ENCODE measurements at places on chromosomes 3 and 15. TPM values are rescaled to one million over a fixed set of nuclear protein-coding genes. Genes with fewer than 3 reads are reported as not detected.

Gene ACKR4
- 0.29 TPM for total RNA-seq

Gene OR5AC2
- total RNA-seq = not detected

Gene PIF1
- 6.2 TPM for total RNA-seq

Gene TRIM71
- not detected for total RNA-seq

Gene SPTSSB
- not detected for total RNA-seq

Gene NXPE3
- total RNA-seq = 25.3 TPM

Gene CHRNB4
- total RNA-seq = not detected

Gene RBP2
- total RNA-seq = not detected

Gene CDHR4
- not detected for total RNA-seq

Gene MAGI1
- total RNA-seq = 6.3 TPM

Gene GOLGA6L4
- total RNA-seq = 0.31 TPM

Gene CP
- 2.4 TPM for total RNA-seq

Gene GLCE
- 29.8 TPM for total RNA-seq

Gene HRG
- not detected for total RNA-seq

Gene TMEM45A
- total RNA-seq = 103 TPM

Gene SLC51A
- total RNA-seq = not detected

Gene STRIT1
- total RNA-seq = not detected

Gene STAB1
- total RNA-seq = 4.4 TPM

Gene GOLGA6L10
- 0.10 TPM for total RNA-seq

Gene PP2D1
- total RNA-seq = not detected

Gene CGNL1
- total RNA-seq = 2.0 TPM

Gene SLC22A13
- total RNA-seq = not detected

Gene UBE3A
- 39.6 TPM for total RNA-seq

Gene IRAK2
- 6.3 TPM for total RNA-seq

Gene SLC28A1
- total RNA-seq = not detected

Gene RPL15
- 2,699 TPM for total RNA-seq

Gene GALNT15
- total RNA-seq = 31.0 TPM

Gene RPP14
- total RNA-seq = 5.7 TPM

Gene SLC27A2
- total RNA-seq = 0.06 TPM

Gene TRAK1
- total RNA-seq = 18.7 TPM

Gene MED12L
- 0.05 TPM for total RNA-seq

Gene OCA2
- not detected for total RNA-seq

Gene PLSCR2
- not detected for total RNA-seq

Gene SI
- total RNA-seq = not detected

Gene ENTPD3
- 0.06 TPM for total RNA-seq

Gene ATP2B2
- total RNA-seq = not detected

Gene GPR156
- total RNA-seq = 0.39 TPM

Gene CYFIP1
- total RNA-seq = 60.0 TPM

Gene DUOX1
- not detected for total RNA-seq

Gene STRC
- not detected for total RNA-seq

Gene CFAP100
- not detected for total RNA-seq

Gene ACVR2B
- total RNA-seq = 1.7 TPM

Gene MESP2
- 1.3 TPM for total RNA-seq

Gene KIF7
- total RNA-seq = 27.4 TPM

Gene GPR171
- not detected for total RNA-seq

Gene CHRD
- total RNA-seq = 1.0 TPM

Gene CFAP91
- 0.05 TPM for total RNA-seq

Gene GPR176
- total RNA-seq = 40.3 TPM

Gene GOLGA6A
- not detected for total RNA-seq

Gene SH2D7
- not detected for total RNA-seq

Gene RASGRF1
- not detected for total RNA-seq

Gene CYP8B1
- not detected for total RNA-seq

Gene SRGAP3
- total RNA-seq = 3.7 TPM

Gene TPRG1
- 0.93 TPM for total RNA-seq

Gene FRMD5
- total RNA-seq = 0.54 TPM

Gene EFCC1
- total RNA-seq = 0.06 TPM

Gene ABI3BP
- 38.0 TPM for total RNA-seq

Gene A4GNT
- not detected for total RNA-seq

Gene SNTN
- not detected for total RNA-seq

Measured in cardiac ventricle fibroblast (primary cell).